Hepatic stellate cell (primary cell): ENCODE measurements at places on chromosomes 6 and 20.

- no peak for DNase-seq
These were observed 700 bp upstream of the LAMA5 start for GRCh38 chr20:62367633-62368391.

DNA sequence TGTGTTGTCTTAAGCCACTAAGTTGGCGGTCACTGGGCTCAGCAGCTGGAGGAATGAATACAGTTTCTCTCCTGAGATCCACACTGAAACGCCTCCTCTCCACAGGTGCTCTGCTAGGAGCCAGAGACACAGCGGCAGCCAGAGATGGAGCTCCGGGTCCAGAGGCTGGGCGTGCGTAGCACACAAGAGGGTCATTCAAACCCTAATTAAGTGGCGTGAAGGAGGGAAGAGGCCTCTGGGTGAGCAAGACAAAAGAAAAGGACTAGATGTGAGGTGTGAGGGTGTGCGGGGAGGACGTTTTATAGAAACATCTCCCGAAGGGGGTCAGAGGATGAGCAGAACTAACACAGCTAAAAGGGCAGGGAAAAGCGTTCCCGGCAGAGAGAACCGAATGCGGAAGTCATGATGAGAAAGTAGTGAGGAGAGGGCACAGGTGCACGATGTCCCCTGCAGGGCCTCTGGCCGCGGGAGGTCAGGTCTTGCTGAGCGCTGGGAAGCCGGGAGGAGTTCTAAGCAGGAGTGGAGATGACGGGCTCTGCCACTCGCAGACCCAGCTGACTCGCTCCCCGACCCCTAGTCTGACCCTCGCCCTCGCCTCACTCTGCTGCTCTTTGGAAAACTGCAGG is 54.4 kb downstream of the BMP7 start:
- DNase-seq = no peak

DNA sequence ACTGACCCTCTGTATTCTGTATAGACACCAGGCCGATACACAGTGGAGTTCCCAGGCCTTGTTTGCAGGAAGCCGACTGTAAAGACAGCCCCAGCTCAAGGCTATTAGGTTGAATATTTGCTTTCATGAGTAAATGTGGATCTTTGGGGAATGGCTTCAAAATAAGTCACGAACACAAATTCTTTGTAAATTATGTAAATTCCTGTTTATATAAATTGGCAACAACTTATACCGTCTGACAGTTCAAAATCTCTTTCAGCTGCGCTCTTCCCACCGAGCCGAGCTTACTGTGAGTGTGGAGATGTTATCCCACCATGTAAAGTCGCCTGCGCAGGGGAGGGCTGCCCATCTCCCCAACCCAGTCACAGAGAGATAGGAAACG is 24.7 kb downstream of the EDN3 start:
- DNase-seq = no peak

- no peak for DNase-seq
These were observed 111.1 kb upstream of the MCHR2 start for GRCh38 chr6:100105138-100105537.

DNA sequence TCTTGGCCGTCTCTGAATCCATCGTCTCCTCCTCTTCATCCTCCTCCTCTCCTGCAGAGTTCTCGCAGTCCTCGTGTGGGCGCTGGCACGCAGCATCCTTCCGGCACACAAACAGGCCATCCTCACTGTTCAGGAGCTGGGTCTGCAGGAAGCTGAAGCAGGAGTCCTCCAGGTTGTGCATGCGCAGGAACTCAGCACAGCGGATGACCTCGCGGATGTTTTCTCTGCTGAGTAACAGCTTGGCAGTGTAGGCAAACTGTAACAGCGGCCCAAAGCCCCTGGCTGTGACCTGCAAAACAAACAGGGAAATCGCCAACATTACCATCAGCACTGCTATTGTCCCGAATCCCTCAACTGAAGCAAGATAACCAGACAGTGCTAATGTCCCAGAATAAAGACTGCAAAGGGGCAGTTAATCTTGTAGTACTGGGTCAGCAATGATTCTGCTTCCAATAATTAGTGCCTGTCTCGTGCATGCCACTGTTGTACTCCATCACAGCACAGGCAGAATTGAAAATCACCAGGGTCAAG is 57.4 kb downstream of the GJA10 start:
- DNase-seq = no peak

DNA sequence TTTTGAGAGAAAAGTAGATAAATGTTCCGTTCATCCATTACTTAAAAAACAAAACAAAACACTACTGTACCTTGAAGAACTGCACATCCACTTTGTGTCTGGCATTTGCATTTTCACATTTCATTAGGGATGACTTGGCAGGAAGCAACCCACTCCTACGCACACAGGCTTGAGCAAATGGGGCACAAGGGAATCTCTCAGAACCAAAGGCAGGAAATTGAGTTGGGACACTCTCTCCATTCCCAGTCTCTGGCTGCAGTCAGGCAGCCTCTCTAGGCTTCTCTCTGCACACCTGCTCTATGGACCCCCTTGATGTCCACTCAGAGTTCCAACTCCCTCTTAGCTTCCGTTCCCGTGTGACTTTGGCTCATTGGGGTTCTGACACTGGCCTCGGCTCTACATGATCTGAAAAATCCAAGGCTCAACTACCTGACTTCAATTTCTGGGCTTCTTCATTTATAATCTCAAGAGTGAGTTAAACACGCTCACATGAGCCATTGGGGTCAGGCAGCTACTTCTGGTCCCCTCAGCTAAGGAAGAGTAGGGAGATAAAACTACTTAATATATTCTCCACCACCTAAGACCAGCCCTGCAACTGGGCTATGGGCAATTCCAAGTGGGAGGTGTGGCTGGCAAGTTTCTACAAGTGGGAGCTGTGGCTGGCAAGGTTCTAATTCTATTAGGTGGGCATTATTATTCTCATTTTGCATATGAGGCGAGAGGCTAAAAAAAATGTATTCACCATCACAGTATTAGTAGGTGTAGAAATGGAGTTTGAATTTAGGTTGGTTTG is 251.9 kb downstream of the SOD2 start:
- no peak for DNase-seq

GRCh38 chr6:14423330-14423729 is 305.8 kb downstream of the CD83 start:
- DNase-seq = no peak

GRCh38 chr6:1108198-1108597 is 203.7 kb upstream of the FOXQ1 start:
- DNase-seq = no peak
